ENCODE measurements at places on chromosomes 7 and 10. TPM values are rescaled to one million over a fixed set of nuclear protein-coding genes. Genes with fewer than 3 reads are reported as not detected.
A peak's percentile ranks its signal among the peaks of the same experiment; 100 is the strongest.

The CTAGE4 gene
- total RNA-seq: 7.2 TPM

The ACBD5 gene
- 21.2 TPM for total RNA-seq

The ORAI2 gene
- total RNA-seq: 34.5 TPM

The IFIT1B gene
- not detected for total RNA-seq

The SPDYE3 gene
- total RNA-seq: not detected

The STRIP2 gene
- not detected for total RNA-seq

GRCh38 chr10:42242135-42242805, 396.1 kb downstream of the ZNF33B start:
- no peaks in the 10 kb centered on the region for H3K27me3 ChIP-seq
- no peaks in the 10 kb centered on the region for H3K36me3 ChIP-seq
- H3K4me1 ChIP-seq: no peaks in the 10 kb centered on the region
- no peak overlapping the region for H3K4me3 ChIP-seq

DNA sequence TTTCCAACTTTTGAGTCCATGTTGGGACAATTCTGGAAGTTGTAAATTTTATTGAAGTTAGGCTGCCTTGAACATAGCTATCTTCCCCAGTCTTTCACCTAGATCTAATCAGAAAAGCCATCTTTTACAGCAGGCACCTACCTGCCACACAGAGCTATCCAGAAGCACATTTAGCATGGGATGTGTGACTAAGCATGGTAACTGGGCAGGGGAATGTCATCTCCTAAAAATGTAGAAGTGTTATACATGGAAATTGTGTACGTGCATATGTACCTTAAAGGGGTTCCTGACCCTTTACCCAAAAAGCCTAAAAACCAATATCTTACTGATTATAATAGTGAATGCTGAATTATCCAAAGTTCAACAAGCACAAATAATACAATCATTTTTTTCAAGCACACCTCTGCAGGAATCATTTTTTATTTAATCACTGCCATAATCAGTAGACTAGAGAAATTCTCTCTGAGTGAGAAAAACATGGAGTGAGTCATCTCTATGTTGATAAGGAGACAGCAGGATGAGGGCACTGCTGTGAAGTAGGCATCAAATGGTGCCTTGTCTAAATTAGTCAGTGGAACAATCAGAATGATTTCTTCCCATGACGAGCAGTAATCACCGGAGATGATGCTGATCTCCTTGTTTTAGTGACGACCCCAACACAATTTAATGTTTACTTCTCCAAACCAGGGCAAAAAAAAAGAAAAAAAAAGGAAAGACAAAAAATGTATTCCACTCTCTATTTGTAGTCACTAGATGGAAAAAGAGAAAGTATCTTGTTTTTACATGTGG, 75.9 kb downstream of the SORBS1 start:
- peak; percentile 18 for DNase-seq
- no peak overlapping the region for H3K4me3 ChIP-seq
- peaks cover 11% of the 10 kb centered on the region for H3K4me1 ChIP-seq

DNA sequence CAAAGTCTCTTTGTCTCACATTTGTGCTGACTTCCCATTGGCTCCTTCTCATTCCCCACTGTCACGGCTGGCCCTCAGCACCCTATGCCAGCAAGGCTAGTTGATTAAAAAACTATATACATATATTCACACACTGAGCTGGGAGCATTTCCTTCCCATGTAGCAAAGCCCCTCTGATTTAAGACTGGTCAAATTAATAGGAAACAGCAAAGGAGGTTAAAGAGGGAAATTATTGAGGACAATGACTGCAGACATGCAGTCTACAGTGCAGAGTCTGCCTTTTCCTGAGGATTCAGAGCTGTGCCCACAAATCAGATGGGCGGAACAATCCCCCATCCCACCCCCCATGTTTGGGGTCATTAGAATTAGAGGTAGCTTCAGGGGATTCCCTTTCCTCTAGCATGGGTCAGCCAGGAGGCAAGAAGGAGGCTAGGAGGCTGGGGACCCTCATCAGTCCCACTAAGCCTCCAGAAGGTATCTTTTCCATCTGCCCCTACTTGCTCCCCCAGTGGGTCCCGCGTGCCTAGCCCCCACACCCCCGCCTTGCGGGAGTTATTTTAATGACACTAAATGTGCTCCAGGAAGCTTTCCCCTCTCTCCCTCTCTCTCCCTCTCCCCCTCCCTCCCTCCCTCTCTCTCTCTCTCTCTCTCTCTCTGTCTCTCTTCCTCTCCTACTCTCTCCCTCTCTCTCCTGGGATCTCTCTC, 9.8 kb upstream of the DLX6 start:
- H3K4me3 ChIP-seq: no peak overlapping the region
- no peaks in the 10 kb centered on the region for H3K36me3 ChIP-seq
- no peak for DNase-seq
- H3K27me3 ChIP-seq: peaks cover 18% of the 10 kb centered on the region
- no peak overlapping the region for H3K27ac ChIP-seq

DNA sequence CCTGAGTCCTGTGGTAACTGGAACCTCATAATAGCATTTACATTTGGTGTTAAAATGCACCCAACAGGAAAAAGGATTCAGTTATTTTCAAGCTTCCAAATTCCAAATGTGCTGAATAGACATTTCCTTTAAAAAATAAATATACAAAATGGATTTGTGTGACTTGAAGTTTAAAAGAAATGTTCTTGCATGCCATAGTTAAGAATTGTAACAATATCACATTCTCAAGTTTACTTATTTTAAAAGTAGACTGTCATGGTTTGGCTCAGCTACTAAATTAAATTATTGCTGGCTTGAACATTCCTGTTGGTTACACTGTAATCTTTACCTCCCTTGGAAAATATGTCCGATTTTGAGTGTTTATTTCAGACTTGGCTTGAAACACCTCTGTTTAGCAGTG, 31.5 kb downstream of the BICC1 start:
- no peak for DNase-seq
- no peak overlapping the region for H3K4me3 ChIP-seq
- no peak overlapping the region for H3K27ac ChIP-seq

All from uterus (tissue), 4 donors.